ENCODE measurements at places on chromosomes 6 and 20.

GRCh38 chr6:131288214-131288613 lies 152.9 kb downstream of the AKAP7 start:
- DNase-seq = no peak

DNA sequence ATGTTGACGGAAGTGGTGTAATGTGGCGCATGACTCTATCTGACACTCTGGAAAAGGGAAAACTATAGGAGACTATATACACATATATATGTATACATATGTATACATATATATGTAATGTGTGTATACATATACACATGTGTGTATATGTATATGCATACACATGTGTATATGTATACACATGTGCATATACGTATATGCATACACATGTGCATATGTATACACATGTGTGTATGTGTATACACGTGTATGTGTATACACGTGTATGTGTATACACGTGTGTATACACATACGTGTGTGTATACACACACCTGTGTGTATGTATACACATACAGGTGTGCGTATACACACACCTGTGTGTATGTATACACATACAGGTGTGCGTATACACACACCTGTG lies 683.4 kb upstream of the FLRT3 start:
- DNase-seq = no peak

- DNase-seq = no peak
Measured at GRCh38 chr6:25449774-25450173, 170.6 kb downstream of the CARMIL1 start.

GRCh38 chr20:17946572-17947473 lies 21.8 kb downstream of the SNX5 start:
- DNase-seq = no peak

- DNase-seq = no peak
Measured at GRCh38 chr6:144778773-144779492, 493.8 kb downstream of the UTRN start.

GRCh38 chr6:108407904-108408827 lies 113.3 kb downstream of the AFG1L start:
- no peak for DNase-seq

DNA sequence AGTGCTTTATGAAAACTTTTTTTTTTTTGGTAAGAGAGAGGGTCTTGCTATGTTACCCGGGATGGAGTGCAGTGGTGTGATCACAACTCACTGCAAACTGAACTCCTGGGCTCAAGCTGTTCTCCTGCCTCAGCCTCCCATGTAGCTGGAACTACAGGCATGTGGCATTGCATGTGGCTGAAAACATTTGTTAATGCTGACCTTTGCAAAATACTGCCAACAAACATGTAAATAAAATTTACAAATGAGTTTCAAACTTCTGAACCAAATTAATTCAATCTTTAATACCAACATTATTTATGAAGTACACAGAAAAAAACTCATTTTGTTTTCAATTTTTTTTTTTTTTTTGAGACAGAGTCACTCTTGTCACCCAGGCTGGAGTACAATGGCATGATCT lies 26.1 kb upstream of the ZBTB2 start:
- no peak for DNase-seq

- no peak for DNase-seq
Measured at GRCh38 chr6:130670142-130670541, 157.1 kb upstream of the SMLR1 start.

DNA sequence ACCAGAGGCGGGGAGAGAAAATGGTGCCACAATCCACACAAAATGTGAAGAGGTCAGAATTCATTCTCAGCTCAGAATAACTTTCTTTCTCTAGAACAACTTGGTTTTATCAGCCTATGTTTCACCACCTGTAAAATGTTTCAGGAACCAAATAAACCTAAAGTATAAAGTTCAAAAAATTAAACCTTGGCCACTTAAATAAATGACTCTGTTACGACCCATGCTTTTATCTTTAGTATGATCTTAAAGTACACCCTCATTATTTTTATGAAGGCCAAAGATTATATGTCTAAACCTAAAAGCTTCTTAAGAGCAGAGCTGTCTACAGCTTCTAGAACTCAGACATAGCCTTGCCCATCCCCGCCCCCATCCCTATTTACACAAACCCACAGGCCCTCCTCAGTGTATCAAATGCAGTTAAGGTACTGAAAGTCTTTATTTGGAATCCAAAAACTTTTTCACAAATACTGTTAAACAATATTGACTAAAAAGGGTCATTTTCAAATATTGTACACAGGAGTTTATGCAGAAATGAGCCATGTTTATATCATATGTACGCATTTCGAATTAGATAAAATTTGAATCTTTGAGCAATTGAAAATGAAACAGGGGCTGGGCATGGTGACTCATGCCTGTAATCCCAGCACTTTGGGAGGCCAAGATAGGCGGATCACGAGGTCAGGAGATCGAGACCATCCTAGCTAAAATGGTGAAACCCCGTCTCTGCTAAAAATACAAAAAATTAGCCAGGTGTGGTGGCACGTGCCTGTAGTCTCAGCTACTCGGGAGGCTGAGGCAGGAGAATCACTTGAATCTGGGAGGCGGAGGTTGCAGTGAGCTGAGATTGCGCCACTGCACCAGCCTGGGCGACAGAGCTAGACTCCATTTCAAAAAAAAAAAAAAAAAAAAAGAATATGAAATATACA lies 5.7 kb upstream of the NHSL1 start:
- no peak for DNase-seq

DNA sequence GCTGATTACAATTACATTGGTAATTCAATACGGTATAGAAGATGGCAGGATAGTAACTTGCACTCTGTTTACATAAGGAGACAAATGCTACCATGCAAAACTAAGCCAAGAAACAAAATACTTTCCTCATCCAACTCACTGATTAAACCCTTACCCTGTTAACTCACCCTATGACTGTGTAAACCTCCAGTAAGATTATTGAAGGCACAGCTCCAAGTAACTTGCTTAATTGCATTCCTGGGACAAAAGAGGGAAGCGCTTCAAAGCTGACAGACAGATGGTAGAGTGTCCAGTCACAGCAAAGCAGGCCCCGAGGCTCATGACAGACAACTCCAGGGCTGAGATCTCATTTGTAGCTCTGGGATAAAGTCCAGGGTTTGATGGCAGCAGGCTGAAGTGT lies 6.9 kb upstream of the KIF16B start:
- DNase-seq = no peak

DNA sequence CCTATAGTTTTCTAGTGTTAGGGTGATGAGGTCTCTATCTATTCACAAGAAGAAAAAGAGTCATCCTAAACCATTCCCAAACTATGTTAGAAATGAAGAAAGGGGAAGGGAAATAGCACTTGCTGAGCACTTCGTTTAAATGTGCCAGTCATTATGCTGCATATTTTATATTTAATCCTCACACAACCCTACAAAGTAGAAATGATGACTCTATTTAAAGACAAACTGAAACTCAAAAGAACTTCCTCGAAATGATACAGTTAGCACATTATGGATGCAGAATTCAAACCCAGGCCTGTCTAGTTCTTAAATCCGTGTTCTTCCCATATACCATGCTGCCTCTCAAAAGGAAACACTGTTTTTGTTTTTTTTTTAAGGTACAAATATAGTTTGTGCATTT lies 174.6 kb downstream of the GMPR start:
- no peak for DNase-seq

- no peak for DNase-seq
Measured at GRCh38 chr20:2914160-2914559, 40.9 kb downstream of the PTPRA start.

- no peak for DNase-seq
Measured at GRCh38 chr6:92110403-92110802, 1309.0 kb downstream of the EPHA7 start.

DNA sequence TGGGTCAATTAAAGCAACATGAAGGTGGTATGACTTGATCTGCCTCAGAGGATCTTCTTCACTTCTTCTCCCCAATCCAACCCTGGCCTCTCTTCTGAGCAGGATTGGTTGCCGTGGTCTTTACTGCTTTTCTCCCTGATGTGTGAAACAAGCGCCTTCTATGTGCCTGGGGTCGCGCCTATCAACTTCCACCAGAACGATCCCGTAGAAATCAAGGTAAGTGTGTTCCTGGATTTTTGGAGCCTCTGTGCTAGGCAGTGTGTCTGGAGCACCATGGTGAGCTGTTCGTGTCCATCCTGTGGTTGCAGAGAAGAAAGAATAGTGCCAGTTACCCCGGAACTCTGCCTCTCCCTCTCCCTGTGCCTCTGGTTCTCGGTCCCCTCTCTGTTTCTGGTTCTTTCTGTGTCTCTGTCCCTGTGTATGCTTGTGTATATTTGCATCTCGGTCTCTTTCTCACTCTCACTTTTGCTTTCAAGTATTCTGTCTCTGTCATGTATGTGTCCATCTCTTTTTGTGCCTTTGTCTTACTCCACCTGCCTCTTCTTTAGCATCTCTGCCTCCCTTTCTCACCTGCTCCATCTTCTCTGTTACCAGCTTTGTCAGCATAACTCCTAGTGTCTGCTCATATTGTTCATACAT lies 23.5 kb downstream of the TM9SF4 start:
- no peak for DNase-seq

- DNase-seq = no peak
Measured at GRCh38 chr6:14676064-14676463, 558.5 kb downstream of the CD83 start.

DNA sequence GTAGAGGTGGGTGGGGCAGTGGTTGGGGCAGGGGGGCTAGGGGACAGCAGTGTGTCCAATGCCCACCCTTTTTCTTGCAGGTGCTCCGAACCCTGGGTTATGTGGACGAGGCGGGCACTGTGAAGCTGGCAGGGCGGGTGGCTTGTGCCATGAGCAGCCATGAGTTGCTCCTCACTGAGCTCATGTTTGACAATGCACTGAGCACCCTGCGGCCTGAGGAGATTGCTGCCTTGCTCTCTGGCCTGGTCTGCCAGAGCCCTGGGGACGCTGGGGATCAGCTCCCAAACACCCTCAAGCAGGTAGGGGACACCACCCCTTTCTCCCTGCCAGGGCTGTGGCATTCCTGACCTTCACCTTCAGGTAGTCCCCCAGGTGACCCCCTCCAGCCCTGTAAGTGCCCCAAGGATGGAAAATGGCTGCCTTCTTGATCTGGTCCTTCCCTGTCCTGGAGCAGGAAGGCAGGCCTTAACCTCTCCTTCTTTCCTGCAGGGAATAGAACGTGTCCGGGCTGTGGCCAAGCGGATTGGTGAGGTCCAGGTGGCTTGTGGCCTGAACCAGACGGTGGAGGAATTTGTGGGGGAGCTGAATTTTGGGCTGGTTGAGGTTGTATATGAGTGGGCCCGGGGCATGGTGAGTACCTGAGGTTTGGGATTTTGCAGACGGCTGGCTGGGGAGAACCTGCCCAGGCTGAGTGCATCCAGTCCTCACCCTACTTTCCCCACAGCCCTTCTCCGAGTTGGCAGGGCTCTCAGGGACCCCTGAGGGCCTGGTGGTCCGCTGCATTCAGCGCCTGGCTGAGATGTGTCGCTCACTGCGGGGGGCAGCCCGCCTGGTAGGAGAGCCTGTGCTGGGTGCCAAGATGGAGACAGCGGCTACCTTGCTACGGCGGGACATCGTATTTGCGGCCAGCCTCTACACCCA lies 2.9 kb downstream of the DXO start:
- no peak for DNase-seq

DNA sequence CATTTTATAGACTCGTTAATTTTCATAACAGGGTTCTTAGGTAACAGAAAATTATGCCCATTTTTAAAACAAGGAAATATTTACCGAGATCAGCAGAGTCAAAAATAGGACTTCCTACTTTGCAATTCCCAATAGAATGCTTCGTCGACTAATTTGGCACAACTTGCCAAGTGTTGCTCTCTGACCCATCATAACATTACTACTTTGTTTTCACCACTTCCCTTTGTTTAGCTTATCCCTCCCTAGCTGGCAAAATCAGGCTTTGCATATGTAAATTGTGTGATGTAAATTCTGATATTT lies 914 bp upstream of the RANBP9 start:
- no peak for DNase-seq

DNA sequence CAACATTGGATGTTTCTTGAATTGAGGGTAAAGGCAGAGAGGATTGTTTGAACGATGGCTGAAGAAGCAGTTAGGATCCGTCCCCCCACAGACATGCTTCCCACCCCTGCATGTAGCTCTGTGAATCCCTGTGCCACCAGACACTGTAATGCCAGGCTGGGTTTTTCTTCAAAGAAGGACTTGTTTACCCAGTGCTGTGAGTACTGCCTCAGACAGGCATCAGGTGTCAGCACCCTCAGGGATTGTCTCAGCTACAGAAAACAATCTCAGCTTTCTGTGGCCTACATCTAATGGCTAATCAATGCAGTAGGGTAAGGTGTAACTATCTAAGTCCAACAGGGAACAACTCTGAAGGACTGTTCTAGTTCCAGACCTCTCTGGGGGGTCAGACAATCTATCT lies 853.0 kb upstream of the EPHA7 start:
- DNase-seq = no peak

DNA sequence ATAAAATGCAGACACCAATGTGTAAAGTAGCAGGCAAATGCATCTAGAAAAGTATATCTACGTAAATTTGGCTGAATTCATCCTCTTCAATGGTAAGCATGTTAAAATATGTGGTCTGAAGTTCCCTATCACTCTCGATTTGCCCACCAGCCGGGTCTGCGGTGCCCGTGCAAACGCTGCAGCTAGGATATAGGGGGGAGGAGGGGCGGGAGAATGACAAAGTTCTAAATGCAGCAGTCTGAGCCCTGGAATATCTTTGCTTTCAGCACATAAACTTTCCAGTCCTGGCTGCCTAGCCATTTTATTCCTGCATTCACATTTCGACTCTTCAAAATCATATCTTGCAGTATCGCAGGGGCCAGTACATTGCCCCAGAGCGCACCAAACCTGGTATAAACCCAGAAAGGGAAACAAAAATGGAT lies 708 bp downstream of the NRN1 start:
- DNase-seq = no peak

GRCh38 chr20:48782901-48783308 lies 44.9 kb downstream of the PREX1 start:
- no peak for DNase-seq

DNA sequence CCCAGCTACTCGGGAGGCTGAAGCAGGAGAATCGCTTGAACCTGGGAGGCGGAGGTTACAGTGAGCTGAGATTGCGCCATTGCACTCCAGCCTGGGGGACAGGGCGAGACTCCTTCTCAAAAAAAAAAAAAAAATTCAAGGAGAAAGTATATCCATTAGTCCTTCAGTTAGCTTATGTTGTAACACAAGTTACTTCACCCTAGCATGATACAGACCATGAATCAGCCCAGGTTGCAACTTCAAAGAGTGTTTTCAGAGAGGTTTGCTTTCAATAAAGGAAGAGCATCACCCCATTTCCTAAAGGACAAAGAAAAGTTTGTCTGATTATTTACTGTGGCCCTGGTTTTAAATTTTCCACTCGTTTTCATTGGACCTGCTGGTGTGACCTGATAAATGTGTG lies 73.0 kb downstream of the SERAC1 start:
- no peak for DNase-seq

DNA sequence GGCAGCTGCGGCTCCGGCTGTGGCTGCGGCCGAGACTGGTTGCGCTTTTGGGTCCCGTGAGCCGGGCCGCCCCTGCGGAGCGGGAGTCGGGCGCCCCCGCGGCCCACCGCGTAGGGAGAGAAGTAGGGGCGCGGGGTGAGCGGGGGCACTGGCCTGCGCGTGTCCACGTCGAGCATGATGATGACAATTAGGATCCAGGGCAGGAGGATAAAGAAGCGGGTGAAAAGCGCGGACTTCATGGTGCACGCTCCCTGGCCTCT lies 739 bp downstream of the B3GAT2 start:
- DNase-seq = no peak

All from stimulated activated CD4-positive, alpha-beta T cell treated with anti-CD3 and anti-CD28 coated beads, Interleukin-12 subunit alpha, Interleukin-12 subunit beta, amount 100 ng/mL, for 48 hours (primary cell).